Urinary bladder (tissue), 4 donors: ENCODE measurements at places on chromosomes 16 and 17.

- DNase-seq = no peak
Observed at GRCh38 chr16:4166821-4167220, 50.6 kb upstream of the ADCY9 start.

- no peak for DNase-seq
Observed at GRCh38 chr17:72295916-72296315, 175.1 kb downstream of the SOX9 start.

- DNase-seq = no peak
Observed at GRCh38 chr16:50188619-50189136, 35.6 kb downstream of the TENT4B start.

GRCh38 chr16:55171241-55171640, 152.8 kb upstream of the IRX6 start:
- DNase-seq = no peak

- no peak for DNase-seq
Observed at GRCh38 chr16:89024546-89025060, 47.6 kb upstream of the CBFA2T3 start.

- no peak for DNase-seq
Observed at GRCh38 chr16:15775209-15775608, 81.6 kb downstream of the MYH11 start.

DNA sequence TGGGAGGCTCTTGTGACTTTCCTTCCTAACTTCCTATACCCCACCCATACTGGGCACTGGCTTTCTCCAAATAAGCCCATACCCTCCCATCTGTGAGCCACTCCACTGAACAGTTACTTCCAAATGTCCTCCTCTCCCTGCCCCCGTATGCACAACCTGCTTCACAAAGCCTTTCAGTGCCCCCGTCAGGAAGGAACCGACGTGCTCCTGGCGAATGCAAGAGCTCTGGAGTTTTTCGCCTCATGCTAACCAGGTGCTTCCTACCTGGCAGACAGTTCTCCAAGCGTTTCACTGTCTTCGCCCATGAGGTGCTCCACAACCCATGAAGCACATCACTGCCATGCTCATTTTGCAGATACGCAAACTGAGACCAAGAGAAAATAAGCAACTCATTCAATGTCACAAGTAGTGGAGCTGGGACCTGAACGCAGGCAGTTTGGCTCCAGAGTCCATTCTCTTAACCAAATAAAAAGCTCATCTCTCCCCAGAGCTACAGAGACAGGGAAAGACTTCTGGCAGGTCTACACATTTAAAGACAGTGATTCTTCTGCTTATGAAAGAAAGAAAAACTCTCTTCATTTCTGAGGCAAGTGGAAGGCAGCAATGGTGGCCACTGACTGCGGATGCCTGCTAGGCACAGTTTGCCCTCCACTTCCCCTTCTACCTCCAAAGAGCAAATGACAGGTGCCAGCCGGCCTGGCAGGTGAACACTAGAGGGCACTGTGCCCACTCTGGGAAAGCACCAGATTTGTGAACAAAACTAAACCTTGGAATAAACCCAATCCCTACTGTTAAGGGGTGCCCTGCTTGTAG, 23.8 kb downstream of the SPHK1 start:
- no peak for DNase-seq

DNA sequence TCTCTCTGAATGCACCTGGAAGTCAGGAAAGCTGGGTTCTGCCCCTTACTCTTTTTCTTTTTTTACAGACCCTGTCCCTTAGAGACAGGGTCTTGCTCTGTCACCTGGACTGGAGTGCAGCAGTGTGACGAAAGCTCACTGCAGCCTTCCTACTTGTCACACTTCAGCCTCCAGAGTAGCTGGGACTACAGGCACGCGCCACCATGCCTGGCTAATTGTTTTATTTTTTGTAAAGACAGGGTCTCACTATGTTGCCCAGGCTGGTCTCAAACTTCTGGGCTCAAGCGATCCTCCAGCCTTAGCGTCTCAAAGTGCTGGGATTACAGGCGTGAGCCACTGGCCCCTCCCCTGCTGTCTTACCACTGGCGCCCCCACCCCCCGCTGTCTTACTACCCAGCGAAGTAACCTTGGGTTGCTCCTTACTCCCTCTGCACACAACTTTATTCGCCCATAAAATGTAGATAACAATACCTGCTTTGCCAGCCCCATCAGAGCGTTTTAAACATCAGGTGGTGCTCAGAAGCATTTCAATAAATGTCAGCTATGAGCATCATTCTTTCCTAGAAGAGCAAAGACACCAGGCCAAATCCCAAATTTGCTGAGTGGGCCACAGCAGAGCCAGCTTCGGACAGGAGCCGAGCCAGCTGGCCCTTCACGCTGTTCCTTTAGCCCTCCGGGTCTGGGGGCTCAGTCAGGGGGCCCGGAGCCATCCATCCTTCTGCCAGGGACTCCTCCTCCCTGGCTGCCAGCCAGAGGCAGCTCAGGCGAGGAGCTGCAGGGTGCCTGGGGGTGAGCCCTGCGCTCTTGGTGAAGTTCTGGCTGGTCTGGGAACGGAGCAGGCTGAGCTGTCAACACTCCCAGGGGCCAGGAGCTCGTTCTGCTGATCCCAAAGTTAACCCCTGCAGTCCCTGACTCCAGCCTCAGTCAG, 24.4 kb downstream of the SRL start:
- peak; percentile 73 for DNase-seq

- DNase-seq = no peak
Observed at GRCh38 chr17:51921500-51921899, 237.0 kb downstream of the CA10 start.

- DNase-seq = no peak
Observed at GRCh38 chr17:17824783-17825614, 11.8 kb downstream of the SREBF1 start.

DNA sequence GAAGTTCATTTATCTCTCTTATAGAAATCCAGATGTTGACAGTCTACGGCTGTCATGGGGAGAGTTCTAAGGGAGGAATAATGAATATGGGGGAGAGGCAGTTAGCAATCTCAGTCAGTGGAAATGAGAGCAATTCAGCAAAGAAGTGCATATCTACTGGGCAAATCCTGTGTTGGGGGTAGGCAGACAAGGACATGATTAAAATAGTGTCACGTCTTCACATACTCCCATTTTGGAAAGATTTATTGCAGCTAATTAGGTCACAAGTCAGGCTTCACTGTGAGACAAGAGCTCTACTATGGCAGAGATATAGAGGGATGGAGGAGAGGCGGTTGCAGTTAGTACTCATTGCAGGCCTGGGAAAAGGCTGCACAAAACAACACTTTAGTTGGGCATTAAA, 29.8 kb downstream of the LRRC36 start:
- DNase-seq = no peak

DNA sequence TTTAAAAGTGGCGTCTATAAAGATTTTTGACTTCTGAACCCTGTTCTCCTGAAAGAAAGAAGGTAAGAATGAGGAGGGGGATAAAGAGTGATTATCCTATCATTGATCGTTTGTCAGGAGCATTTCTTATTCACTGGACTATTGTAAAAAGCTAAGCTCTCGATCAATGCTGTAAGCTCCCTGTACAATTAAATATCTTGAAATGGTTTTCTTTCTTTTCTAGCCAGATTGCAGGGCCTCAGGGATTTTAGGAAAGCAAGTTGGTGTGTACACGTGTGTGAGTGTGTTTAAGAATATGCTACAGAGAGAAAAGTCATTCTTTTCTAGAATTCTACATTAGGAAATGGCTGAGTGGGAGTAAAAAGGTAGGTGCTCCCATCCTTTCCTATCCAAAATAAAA, 154.5 kb downstream of the AATF start:
- no peak for DNase-seq

- DNase-seq = no peak
Observed at GRCh38 chr17:48558831-48559121, 13.9 kb upstream of the HOXB2 start.

DNA sequence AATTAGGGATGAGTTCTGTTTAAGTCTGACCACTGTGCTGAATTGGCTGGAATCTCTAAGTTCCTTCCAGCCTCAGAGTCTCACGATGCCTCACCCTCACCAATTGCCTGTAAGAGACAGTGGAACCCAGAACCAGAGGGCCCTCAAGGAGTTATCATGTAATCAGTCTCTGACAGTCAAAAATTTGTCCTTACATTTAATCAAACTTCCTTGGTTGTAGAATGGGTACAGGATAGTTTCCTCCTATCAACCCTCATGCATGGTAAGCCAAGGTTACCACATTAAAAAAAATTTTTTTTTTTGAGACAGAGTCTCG, 83.2 kb downstream of the CDK5R1 start:
- no peak for DNase-seq
